ENCODE measurements at places on chromosomes 6 and 20.

- DNase-seq: no peak
Measured at GRCh38 chr20:11676630-11677287, 240.9 kb upstream of the BTBD3 start.

GRCh38 chr20:17612992-17613327, 43.1 kb downstream of the DSTN start:
- no peak for DNase-seq

- DNase-seq: no peak
Measured at GRCh38 chr6:109872968-109873545, 105.1 kb upstream of the GPR6 start.

- DNase-seq: no peak
Measured at GRCh38 chr20:7038029-7038428, 270.5 kb downstream of the BMP2 start.

GRCh38 chr20:1171461-1172093, 13.2 kb downstream of the TMEM74B start:
- DNase-seq: no peak

DNA sequence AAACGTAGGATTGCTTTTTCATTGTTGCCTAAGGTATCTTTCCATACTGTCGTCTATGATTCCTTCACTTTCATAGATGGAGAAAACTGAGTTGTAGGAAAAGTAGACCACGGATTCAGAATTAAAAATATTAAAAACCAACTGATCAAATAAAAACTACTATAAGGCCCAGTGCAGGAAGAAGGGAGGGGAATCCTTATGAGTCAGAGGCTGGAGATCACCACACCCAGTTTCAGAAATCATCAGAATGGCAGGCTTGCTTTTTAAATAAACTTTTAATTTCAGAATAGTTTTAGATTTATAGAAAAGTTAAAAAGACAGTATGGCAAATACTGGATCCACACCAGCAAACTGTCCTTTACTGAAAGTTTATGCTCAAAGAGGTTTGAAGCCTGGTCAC, 32.0 kb upstream of the POPDC3 start:
- no peak for DNase-seq

DNA sequence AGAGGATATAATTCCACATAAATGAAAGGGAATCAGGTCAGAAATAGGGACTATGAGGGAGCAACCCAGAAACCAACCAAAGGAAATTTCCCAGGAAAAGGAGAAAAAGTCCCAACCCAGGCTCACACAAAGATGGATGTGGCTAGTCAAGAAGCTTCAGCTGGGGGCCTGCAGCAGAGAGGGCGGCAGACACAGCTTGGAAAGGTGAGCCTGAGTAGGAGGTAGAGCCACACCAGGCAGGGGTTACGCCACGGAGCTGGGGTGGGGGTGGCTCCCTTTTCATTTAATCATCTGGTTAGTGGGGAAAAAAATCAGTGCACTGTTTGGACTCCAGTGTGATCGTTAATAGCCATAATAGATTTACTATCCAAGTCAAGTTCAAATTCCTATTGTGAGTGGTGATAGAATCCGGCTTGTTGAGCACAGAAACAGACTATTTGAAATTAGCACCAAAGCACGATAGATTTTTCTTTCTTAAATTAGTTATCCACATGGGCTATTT, 220.6 kb downstream of the TPBG start:
- no peak for DNase-seq

DNA sequence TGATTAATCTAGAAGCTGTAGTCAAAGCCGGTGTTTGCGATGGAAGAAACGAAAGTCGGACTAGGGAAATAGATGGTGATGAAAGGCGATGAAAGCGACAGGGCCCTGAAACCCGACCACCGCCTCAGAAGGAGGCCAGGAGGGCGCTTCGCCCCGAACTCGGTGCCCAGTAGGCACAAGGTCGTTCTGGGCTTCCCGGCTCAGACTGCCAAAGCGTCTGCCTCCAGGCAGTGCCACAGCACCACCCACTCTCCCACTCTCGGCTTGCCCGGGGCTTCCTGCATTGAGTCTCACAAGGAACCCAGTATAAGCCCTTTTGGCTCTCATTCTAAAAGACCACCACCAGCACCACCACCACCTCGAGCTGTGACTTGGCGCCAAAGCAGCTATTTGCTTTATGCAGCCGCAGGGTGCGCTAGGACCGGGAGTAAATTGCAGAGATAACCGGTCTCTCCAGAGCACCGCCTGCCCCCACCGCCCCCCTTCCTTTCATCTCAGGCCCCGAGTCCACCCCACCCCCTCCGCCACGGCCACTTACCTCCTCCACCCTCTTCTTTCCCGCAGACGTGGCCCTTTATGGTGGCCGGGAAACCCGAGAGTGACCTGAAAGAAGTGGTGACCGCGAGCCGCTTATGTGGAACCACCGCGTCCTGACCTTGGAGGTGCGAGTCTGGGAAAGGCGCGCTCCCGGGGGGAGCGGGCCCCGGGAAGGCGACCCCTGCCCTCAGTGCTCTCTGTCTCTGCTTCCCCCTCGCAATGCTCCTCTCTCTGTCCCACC, 2.4 kb downstream of the TCF21 start:
- no peak for DNase-seq

GRCh38 chr6:69954733-69955132, 88.4 kb downstream of the COL19A1 start:
- DNase-seq: no peak

GRCh38 chr6:99425647-99426450, 741 bp upstream of the PNISR start:
- no peak for DNase-seq
